Activated T-cell treated with anti-CD3 and anti-CD28 coated beads, Interleukin-2, amount 50 U/mL, for 48 hours (primary cell): ENCODE measurements at places on chromosomes 11 and 22.

- DNase-seq: peak; percentile 68
Observed at GRCh38 chr11:125591649-125592304, 875 bp upstream of the STT3A start.

GRCh38 chr11:1297011-1297575, 12.3 kb downstream of the TOLLIP start:
- no peak for DNase-seq

- DNase-seq: no peak
Observed at GRCh38 chr11:45411228-45411946, 125.2 kb upstream of the SYT13 start.

- no peak for DNase-seq
Observed at GRCh38 chr22:36419177-36419911, 31.6 kb upstream of the MYH9 start.

DNA sequence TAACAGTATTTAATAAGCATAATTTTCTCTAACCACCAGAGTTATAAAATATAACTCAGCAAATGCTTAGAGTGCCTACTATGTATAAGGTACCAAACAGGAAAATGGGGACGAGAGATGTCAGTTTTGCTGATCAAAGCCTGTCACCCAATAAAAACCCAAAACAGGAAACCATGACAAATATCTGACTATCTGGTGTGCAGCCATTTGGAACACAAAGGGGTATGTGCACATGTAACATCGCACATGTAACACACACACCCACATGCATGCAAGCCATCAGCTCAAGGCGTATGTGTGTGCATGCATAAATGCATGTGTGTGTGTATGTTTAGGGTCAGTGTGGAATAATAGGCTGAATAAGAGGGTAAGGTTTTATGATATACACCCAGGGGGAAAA, 64.2 kb downstream of the PRR5L start:
- no peak for DNase-seq

DNA sequence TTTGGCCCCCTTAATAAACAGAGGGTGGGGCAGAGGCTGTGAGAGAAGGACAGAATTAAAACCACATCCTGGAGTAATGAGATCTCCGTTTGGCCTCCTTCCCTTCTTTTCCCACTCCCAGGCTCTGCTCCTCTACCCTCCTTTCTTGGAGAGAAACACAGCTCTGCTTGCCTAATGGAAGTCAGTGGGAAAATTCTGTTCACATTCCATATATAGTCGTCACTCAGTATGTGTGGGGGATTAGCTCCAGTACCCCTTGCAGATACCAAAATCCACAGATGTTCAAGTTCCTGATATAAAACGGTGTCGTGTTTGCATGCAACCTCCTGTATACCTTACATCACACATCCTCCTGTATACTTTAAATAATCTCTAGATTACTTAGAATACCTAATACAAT, 37.6 kb upstream of the THY1 start:
- no peak for DNase-seq

DNA sequence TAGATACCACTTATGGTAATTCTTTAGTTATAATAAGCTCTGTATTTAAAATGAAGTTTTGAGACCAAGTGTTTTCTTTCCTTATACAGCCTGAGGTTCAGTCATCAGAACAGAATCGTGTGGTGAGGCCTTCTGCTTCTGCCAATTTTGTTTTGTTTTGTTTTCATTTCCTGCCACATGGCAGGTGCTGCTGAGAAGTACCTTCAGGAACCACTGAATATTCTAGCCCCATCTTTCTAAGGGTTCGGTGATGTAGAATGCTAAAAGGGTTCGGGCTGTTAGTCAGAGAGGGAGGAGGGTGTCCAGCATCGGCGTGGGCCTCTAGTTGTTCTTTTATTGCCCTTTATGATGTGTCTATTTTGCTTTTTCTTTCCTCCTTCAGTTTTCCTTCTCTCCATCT, 25.8 kb downstream of the TNRC6B start:
- no peak for DNase-seq

DNA sequence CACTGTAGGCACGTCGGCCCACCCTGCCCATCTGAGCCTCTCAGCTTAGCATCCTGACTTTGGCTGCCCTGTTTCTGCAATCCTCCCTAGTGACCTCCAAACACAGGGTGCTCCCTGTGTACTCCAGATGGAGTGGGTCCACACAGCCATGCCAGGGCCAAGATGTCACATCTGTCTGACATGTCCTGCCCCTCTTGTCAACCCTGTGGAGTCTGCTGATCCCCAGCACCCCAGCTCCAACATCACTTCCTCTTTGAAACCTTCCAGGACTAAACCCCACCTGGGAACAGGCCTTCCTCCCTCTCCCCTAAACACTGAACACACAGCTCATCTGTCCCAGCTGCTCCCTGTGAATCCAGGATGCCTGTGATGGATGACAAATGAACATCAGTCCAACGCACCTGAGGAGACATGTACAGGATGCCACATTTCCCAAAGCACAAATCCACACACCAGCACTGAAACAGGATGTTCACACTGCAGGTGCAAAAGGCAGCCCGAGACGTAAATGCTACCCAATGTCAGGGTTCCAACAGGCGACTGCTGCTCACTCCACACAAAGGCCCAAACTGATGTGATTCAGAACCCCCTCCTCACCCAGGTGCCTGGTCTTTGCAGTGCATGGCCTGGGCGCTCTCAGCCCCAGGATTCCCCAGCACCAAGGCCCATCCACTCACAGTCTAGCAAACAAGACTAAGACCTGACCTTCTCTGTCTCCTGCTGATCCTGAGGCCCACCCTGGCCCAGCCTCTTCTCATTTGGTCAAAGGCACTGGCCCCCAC, 2.0 kb upstream of the TSSK2 start:
- DNase-seq: no peak

DNA sequence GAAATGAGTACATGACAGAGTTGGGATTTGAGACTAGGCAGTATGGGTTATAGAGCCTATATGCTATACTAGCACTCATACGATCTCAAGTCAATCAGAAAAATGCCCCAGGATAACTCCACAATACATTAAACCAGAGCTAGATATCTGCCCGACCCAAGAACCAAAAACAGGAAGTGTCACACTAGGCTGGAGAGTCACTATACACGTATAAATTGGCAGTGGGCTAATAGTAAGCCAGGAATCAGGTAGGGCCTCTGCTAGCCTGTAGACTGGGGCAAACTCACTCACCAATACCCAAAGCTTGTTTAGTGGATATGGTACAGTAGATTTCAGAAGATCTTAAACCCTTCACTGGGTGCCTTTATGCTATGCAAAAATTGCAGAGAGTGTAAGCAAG, 16.2 kb upstream of the EIF4G2 start:
- DNase-seq: no peak

GRCh38 chr11:62574363-62575071, 826 bp upstream of the EEF1G start:
- no peak for DNase-seq

DNA sequence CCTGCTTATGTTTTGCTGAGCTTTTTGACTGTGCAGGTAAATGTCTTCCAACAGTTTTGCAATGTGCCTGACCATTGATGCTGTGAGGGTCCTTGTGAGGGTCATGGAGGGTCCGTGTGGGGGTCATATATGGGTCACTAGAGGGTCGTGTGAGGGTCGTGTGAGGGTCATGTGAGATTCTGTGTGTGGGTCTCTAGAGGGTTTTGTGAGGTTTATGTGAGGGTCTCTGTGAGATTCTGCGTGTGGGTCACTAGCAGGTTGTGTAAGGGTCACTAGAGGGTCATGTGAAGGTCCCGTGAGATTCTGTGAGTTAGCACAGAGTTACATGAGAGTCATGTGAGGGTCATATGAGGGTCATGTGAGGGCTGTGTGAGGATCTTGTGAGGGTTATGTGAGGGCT, 263.9 kb upstream of the B3GAT1 start:
- DNase-seq: no peak

GRCh38 chr11:1889224-1889930, 2.3 kb downstream of the PRR33 start:
- peak; percentile 77 for DNase-seq

- no peak for DNase-seq
Observed at GRCh38 chr11:1705126-1706052, 8.4 kb downstream of the KRTAP5-6 start.

DNA sequence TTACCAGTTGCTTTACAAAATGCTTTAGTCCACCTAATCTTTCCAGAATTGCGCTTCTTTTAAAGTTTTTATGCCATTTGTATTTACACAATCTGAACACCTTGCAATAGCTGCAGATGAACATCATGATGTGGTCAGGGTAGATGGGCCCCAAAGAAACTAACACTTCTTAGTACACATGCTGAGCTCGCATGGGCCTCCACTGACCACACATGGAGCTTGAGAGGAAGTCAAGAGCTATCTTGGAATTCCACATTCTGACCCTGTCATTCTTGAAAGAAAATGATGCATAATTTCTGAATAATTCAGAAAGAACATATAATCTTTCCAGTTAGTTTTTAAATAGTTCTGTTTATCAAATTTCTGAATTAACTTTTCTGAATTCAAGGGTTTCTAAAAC, 7.7 kb downstream of the LIPT2 start:
- DNase-seq: no peak

DNA sequence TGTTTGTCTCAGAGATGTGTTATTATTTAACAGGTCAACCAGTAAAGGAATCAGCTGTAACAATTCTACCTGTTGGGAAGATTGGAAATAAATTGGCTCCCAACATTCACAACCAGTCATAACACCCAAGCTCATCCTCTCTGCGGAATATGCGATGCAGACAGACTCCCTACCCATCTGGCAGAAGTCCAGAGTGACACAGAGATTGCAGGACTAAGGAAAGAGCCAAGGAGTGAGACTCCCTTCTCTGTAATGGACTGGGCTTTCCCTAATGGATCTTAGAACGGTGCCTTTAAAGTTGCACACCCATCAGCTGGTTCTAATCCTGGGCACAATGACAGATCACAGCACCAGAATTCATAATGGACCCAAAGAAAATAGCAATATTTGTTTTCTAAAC, 27.8 kb upstream of the UBASH3B start:
- DNase-seq: no peak

GRCh38 chr11:58513747-58514367, 6.0 kb upstream of the OR5B21 start:
- peak; percentile 31 for DNase-seq

- DNase-seq: peak; percentile 21
Observed at GRCh38 chr11:641806-642370, 4.8 kb downstream of the DRD4 start.

DNA sequence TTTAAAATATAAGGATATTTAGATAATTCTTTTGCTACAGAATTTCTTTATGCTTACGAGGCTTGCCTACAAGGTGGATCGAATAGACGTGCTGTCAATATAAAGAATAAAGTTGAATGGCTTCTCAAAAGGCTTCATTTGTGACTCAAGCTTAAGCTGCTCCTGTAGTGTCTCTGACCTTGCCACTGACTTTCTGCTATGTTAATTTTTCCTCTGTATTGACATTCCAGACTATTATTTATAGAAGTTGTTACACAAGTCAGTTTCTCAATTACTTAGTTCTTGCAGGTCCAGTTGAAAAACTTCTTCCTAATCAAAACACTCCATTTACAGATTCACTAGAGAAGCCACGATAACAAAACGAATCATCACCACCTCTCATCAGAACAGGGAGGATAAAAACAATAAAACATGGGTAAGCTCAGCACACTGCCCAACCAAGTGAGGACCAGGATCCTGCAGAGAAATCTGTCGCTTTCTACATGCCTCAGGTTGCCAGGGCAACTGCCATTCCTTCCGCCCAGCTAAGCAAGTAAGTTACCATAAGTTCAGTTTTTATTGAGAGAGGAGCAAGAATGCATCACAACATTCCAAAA, 39.0 kb upstream of the CHKA start:
- no peak for DNase-seq

DNA sequence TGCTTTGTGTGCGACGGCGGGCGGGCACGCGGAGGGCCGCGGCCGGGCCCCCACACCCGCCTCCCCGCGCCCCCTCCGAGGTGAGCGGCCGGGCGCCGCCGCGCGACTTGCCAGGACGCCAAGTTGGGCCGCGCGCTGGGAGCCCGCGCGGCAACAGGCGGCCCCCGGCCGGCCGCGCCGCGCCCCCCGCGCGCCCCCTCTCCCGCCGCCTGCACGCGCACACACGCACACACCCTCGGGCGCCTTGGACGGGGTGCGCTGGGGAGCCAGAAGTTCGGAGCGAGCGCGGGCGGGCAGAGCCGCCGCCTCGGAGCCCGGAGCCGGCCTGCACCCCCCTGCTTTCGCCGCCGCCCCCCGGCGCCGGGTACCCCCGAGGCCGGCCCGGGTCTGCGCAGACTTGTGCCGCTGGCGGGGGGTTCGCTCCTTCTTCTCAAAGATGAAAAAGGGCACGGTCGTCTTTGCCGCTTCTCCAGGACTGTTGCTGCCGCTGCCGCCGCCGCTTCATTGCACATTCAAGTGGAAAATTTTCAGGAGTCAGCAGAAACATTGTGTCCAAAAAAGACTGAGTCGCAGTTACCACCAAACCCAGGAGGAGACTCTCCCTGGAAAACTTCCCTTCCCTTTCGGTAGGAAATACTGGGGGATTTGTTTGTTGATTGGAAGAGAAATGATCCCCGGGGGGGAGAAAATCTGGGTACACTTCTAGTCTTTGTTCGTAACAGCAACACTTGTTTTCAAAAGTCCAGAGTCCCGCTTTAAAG, 895 bp downstream of the TEAD1 start:
- DNase-seq: peak; percentile 21

DNA sequence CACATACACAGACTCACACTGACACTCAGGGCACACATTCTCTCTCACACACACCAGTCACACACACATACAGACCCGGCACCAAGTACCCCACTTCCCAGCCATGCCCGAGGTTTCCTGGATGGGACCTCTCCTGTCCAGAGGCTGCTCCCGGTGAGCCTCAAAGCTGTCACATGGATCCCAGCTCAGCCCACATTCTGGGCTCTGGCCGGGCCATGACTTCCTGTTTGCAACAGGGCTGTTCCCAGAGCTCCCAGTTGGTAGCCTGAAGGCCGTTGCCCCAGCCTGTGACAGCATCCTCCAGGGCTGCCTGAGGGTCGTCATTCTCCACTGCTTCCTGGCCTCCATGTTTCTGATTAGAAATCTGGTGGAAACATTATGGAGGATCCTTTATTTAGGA, 14.6 kb upstream of the CYP2D6 start:
- no peak for DNase-seq

GRCh38 chr11:73999581-74000306, 9.1 kb downstream of the UCP3 start:
- peak; percentile 20 for DNase-seq

- DNase-seq: no peak
Observed at GRCh38 chr11:12330485-12331231, 46.7 kb upstream of the PARVA start.

GRCh38 chr11:121226415-121227263, 65.9 kb upstream of the SC5D start:
- no peak for DNase-seq

GRCh38 chr11:20021771-20022362, 138.4 kb downstream of the DBX1 start:
- no peak for DNase-seq

- no peak for DNase-seq
Observed at GRCh38 chr11:132008872-132009271, 638.5 kb downstream of the NTM start.

GRCh38 chr11:105821781-105822180, 200.3 kb downstream of the MSANTD4 start:
- no peak for DNase-seq

- DNase-seq: no peak
Observed at GRCh38 chr11:118010738-118011461, 24.7 kb downstream of the IL10RA start.
